Activated CD8-positive, alpha-beta memory T cell treated with anti-CD3 and anti-CD28 coated beads for 48 hours (primary cell): ENCODE measurements at places on chromosomes 1 and 21.

DNA sequence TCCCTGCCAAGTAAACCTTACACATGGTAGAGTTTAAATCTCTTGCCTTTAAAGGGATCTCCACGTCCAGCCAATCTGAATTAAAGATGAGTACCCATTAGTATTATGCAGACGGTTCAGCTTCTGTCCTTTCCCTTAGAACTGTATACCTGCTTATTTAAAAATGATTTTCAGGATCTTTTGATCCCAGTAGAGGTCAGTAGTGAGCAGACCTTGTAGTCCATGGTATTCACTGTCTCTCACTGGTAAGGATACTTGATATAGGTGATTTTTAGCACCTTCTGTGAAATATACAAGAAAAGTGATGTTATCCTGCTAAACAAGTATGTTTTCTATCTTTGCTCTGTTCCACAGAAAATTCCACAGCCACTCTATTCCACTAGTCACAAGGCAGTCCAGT, 1211.6 kb upstream of the ADGRL4 start:
- no peak for DNase-seq

GRCh38 chr1:244030481-244031040, 20.5 kb upstream of the ZBTB18 start:
- DNase-seq, result no peak

- no peak for DNase-seq
These were observed 33.8 kb downstream of the PCNX2 start for GRCh38 chr1:233261695-233262094.

DNA sequence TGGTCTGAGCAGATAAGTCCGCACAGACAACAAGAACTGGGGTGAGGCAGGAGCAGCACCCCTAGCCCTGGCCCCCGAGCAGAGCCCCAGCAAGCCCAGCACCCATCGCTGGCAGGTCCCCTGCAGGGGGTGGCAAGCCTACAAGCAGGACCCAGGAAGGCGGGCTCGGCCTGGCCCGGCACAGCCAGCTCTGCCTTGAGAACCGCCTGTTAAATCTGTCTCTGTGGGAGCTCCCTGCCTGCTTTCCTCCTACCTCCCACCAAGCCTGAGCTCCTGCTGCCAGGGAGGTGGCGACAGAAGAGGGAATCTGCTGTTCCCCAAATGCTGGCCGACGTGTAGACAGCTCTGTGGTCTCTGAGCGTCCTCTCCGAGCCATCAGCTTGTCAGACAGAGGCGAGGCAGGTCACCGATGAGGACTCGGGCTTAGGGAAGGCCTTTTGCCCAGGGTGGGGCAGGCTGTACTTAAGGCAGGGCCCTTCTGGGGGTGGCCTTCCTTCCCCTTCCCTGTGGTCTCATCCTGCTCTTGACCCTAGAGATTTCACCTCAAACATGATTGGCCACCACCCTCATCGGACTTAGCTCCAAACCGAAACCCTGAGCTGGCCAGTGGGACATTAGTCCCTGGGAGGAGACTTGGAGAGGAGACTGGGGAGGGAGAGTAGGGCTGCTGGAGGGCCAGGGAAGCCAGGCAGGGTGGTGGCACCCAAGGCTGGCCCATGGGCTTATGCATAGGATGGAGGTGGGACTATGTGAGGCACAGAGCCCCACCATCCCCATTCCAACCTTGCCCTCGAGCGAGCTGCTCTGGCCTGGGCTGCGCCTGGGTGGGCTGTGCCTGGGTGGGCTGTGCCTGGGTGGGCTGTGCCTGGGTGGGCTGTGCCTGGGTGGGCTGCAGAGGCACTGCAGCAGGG, 7.7 kb downstream of the SELENON start:
- no peak for DNase-seq

GRCh38 chr1:154599658-154600057, 8.3 kb downstream of the ADAR start:
- DNase-seq, result no peak

DNA sequence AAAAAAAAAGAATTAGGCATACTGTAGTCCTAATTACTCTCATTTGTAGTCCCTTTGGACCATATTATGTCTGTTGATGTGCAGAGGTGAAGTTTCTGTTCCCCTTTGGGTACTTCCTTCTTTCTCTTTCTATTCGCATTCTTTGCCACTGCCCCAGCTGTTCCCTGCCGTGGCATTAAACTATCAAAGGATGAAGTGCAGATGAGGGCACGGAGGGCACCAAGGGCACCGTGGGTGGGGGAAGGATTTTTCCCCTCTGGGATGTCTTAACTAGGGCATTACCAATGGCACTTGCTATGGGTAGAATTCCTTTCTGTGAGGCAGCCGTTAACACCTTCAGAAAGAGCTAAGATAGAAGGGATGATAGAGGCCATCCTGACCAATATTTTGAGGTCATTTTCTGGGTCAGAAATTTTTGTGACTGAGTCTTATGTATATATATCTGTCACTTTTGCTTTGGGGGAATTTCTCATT, 4.9 kb upstream of the MAPKAPK2 start:
- no peak for DNase-seq
